H1 (cell line): ENCODE measurements at places on chromosomes 4 and X.

DNA sequence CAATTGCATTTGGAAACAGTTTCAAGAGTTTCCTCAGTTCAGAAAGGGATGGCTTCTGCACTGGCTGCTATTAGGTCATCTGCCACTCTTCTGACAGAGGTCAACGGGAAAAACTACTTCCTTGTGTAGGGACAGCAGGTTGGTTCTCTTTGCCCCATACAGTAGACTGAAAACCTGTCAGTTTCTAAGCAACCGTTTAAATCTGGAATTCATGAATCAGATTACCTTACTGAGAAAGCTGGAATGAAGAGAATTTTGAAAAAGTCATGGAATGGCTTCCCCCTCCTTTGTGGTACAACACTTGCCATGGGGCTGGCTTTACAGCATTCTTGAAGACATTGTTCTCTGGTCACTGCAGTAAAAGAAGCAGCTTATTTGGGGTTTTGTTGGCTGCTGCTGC is 240.3 kb downstream of the IL1RAPL2 start:
- DNase-seq, result no peak

DNA sequence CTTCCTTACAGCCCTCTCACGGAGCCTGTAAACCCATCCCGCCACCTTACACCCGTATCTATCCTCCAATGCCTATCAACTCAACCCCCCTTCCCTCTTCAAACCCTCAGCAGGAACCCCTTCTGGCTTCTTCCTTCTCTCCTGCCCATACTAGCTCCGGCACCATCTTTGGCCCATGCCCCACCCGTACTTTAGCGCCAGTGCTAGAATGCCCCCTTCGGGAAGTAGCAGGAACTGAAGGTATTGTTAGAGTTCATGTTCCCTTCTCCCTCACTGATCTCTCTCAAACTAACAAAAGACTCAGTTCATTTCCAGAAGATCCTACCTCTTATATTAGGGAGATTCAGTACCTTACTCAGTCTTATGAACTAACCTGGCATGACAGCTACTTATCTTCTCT is 2.7 kb upstream of the UGT2B15 start:
- DNase-seq, result no peak

GRCh38 chr4:168634276-168634802 is 137.5 kb downstream of the PALLD start:
- DNase-seq, result no peak

DNA sequence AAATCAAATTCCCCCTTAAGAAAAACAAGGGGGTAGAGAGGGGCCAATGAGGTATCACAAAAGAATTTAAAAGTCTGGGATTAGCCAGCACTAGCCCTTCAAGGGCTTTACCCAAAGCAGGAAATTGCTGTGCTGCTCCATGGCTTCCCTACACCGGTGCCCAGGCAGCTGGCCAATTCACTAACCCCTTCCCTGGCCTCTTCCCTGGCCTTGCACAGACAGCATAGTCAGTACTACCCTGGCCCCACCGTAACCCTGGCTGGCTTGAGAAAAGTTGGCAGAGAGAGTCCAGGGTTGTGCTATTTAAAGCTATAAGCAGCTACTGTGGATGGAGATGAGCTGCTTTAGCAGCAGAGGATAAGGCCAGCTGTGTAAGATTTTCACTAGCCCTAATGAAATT is 43.1 kb downstream of the ADAMTS3 start:
- no peak for DNase-seq

DNA sequence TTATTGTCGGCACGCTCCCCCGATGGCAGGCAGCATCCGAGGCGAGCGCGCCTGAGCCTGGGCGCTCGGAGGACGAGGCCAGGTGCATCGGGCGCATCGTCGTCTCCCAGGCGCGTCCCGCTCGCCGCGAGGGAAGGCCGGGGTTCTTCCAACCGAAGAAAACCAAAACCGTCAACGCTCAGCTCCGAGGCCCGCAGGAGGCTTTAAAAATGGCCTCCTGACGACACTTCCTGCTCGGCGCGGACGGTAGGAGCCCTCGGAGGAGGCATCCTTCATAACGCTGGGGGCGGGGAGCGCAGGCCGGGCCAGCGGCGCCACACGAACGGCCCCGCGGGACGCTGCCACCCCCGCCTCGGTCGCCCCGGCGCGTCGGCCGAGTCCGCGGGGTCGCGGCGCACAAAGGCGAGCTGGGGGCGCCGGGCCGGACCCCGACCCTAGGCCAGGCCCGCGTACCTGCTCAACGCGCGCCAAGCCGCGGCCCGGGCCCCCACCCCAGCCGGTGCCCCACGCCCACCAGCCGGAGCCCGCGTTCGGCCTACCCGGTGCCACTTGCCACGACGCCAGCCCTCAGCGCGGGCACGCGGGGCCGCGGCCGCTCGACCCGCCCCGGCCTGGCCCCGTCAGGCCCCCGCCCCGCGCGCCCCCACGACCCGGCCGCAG is 501 bp downstream of the ZNF518B start:
- no peak for DNase-seq

- DNase-seq, result no peak
Observed at GRCh38 chr4:185398618-185399017, 2.0 kb downstream of the ANKRD37 start.

DNA sequence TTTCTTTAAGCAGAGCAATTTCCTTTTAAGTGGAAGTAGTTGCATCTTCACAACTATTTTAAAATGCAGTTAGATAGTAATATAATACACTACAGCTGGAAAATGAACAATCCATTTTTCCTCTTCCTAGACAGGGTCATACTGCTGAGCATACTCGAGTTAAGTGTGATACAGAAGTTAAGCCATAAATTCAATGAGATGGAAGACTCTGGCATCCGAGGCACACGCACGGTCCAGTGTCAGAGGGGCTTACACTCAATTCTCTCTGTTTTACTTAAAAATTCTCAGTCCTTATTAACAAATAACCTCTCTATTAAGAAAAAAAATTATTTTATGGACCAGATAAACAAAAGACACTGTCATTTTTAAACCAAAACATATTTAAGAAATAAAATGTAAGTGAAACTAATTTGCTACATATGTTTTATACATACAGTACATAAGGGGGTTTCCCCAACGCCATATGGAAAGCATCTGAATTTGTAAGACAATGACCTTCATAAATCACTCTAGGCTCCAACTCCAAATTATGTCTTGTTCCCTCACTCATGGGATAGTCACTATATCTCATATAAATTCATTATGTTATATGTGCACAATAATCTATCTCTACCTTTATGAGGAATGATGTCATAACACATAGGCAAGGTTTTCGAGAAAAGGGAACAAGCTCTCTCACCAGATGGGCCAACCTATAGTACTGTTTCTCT is 315.3 kb downstream of the PAPSS1 start:
- DNase-seq, result no peak

DNA sequence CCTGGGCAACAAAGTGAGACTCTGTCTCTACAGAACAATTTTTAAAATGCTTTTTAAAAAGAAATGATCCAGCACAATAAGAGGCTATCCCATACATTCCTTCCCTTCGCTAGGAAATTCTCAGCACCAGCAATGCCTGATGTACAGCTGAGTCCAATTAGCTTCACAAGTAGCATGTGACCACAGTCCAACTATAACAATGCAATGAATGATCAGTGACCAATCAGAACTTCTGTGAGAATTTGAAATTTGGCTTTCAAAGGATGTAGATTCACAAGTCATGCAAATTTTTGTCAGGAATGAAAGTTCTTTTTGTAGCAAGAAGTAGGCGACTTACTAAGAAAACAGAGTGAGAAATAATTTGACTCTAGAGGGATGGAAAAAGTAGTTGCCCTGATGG is 278.5 kb upstream of the UGT8 start:
- DNase-seq, result no peak

DNA sequence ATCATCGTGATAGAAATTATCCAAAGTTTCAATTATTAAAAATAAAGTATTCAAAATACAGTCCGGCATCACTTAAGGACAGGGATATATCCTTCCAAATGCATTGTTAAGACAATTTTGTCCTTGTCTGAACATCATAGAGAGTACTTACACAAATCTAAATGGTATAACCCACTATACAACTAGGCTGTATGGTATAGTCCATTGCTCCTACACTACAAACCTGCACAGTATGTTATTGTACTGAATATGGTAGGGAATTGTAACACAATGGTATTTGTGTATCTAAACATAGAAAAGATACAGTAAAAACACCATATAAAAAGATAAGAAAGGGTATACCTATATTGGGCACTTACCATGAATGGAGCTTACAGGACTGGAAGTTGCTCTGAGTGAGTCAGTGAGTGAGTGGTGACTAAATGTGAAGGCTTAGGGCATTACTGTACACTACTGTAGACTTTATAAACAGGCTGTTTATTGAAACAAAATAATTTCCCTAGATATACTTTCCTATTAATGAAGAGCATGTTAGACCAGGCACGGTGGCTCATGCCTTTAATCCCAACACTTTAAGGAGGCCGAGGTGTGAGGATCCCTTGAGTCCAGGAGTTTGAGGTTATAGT is 44.8 kb upstream of the PTPN13 start:
- no peak for DNase-seq

DNA sequence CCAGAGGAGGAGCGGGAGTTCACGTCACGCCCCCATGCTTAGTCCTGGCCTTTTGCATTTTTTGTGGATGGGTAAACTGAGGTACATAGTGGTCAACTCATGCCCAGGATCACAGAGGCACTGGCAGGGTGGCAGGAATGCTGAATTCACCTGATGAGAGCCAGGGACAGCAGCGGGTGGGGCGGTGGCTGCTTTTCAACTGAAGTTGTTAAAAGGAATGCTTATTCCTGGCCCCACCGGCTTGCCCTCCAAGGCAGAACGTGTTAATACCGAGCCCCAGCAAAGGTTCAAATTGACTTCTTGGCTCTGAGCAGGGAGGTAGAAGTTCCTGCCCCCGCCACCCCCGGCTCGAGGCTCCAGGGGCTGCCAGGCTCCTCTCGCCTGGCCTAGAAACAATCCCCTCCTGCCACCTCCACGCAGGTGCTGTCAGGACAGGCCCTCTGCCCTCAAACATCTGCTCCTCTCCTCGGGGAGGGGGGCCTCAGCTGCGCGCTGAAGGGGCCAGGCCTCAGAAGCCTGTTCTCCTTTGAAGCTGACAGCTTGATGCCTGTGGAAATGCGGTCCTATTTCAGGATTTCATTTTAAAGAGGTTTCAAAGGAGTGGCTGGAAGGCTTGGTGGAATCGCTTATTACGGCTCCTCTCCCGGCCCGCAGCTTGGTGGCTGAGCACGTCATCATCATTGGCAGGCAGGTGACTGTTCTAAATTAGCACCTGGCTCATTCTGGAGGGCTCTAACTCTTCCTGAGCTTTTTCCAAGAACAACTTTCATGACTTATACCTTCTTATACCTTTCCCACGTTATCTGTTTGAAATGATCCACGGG is 93.0 kb downstream of the PHKA2 start:
- DNase-seq, result no peak

DNA sequence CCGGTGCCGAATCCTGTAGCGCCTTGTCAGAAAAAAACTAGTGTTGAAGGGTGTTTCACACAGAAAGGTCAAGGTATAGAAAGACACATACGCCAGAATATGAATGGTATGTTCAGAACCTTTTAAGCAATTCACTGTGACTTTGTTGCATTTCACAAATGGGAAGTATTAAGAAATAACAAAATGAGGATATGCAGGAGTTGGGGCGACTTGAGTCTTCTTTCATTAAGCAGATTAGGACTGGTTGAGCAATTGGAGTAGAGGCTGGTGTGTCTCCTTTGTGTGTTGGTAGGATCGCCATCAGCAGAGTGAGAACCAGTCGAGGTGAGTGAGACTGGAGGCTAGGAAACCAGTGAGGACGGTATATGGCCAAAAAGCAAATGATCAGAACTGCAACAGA is 1454.5 kb upstream of the TENM3 start:
- DNase-seq, result no peak

DNA sequence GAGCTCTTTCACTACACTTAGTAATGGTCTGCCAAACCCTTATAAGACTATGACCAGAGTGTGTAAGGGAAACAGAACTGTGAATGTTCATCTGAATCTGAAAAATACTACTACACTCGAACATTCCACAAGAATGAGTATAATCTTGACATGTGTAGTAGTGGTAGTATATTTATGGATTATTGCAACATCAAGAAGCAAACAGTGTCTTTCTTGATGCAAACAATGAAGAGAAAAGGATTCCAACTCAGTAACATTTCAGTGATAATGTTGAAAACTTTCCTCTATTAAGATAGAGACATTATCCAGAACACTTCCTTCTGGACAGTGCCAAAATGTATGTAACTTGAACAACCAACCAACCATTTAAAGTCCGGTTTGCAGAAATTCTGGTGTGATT is 394.7 kb upstream of the CPEB2 start:
- no peak for DNase-seq

GRCh38 chrX:52983321-52984000 is 25.1 kb upstream of the FAM156A start:
- DNase-seq, result no peak

DNA sequence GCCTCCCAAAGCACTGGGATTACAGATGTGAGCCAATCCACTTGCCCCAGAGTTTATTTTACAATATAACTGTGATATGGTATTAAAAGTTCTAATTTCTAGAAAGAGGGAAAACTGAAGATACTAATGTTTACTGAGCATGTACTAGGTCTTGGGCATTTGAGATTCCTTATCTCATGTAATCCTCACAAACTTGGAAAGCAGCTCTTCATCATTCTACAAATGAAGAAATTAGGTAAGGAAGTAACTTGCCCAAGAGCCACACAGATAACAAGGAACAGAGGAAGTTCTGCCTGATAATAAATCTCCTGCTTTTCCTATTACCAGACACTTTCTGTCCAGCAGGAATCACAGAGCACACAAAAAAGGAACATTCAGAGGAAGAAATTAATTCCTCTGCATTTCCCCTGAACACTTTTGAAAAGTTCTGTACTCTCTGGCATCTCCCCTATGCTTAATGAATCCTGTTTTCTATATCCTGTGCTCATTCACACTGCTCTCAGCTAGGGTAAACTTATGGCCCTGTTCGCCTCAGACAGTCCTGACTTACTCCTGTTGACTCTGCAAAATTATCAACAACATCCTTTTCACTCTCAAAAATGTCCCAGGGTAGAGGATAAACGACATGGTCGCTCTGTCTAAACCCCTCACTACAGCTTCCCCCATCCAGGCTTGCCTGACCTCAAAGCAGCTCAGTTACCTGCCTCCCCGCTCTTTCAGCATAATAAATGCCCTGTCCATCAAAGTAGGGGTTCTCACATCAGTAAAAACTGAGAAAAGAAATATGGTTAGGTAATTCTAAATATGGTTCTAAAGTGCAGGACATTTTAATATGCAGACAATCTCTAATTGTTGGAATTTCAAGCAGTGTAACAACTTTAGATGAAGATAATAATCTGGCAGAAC is 13.6 kb downstream of the SH3RF1 start:
- DNase-seq, result no peak

GRCh38 chrX:17769701-17770269 is 32.5 kb downstream of the SCML1 start:
- DNase-seq, result no peak
